Activated effector memory CD4-positive, alpha-beta T cell treated with Interleukin-2 at 50 U/mL for 16 hours (primary cell): ENCODE measurements at places on chromosomes 7 and 10.

GRCh38 chr10:8910314-8910713 is 855.8 kb downstream of the GATA3 start:
- DNase-seq = no peak

DNA sequence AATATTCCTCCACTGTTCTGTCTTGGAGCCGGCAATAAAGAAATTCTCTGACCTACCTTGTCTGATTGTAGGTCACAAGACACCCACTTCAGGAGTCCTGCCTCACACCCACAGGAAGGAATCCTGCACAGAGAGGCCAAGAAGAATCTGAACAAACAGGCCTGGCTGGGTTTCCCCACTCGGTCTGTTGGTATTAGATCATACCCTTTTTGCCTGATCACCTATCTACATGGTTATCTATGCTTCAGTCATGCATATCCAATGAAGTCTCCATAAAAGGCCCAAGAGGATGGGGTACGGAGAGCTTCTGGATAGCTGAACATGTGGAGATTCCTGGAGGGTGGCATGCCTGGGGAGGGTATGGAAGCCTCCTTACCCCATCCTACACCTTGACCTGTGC is 12.3 kb downstream of the OGDH start:
- no peak for DNase-seq

DNA sequence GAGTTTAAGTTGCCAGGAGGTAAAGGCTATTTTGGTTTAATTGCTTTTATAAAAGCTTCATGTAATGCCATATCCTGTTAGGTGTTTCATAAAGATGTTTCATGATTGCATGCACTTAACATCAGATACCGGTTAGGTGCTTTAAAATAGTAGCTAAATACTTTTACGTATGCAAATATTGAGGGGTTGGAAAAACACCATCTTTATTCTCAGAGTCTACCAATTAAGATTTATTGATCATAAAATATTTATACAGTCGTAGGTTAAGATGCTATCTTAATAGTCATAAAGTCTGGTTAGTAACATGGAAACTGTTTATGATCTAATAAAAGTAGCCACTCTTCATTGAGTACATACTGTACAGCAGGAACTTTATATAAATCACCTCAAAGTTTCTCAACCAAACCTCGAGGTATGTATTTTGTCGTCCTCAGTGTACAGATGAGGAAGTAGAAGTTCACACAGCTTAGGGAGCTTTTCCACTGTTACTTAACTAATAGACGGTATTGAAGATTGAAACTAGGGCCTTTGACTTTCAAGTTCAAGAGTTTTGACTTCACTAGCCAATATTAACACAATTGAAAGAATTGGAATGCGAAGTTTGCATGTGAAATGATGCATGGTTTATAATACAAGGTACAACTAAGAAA is 897.1 kb downstream of the GATA3 start:
- no peak for DNase-seq

- DNase-seq = no peak
Measured at GRCh38 chr10:48805411-48805810, 120.7 kb downstream of the WDFY4 start.

DNA sequence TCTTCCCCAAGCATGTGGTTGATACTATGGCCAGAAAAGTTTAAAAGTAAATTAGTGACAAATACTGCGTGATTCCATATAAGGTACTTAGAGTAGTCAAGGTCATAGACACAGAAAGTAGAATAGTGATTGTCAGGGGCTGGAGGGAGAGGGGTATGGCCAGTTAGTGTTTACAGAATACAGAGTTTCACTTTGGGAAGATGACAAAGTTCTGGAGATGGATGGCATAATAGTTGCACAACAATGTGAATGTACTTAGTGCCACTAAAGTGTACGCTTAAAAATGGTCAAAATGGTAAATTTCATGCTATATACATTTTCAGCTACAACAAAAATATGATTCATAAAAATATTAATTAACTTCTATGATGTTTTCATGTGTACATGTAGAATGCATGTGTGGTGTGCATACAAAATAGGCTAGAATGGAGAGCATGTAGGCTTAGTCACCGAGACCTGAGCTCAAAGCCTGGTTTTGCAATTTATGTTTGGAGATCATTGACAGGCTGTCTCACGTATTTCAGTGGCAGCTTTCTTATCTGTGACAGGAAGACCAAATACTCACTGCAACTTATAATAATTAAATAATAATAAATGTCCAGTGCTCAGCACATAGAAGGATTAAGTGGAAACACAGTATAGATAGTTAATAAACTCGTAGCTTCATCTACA is 625.6 kb downstream of the SUGCT start:
- no peak for DNase-seq

DNA sequence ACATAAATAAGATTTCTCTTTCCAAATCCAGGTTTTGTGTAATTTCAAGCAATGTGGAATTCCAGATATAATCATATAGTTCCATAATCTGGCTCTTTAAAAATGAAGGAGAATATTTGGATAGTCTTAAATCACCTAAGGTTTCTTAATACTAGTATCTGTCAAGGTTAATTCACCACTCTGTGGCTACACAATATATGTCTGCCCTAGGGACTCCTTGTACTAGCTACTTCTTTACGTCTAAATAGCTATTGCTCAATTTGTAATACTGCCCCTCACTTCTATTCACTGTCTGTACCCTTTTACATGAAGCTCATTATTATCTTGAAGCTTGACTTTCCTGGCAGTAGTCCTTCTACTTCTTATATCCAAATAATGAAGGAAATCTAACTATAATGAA is 47.2 kb downstream of the CACNA2D1 start:
- no peak for DNase-seq

DNA sequence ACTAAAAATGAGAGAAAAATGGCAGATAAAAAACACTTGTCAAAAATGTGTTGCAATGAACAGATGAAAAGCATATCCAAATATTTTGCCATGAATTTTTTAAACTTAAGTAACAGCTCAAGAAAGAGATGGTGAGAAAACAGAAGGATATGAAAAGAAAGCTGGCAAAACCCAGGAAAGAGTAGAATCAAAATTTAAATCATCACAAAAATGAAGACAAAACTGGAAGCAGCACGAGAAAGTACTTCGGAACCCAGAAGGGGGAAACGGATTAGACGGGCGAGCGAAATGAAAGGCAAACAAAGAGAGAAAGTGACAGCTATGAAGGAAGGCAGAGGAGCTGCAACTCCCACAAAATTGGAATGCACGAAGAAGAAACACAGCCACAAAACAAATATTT is 60.2 kb downstream of the KCNH2 start:
- DNase-seq = no peak

GRCh38 chr10:120990831-120991230 is 139.7 kb downstream of the WDR11 start:
- DNase-seq = no peak

DNA sequence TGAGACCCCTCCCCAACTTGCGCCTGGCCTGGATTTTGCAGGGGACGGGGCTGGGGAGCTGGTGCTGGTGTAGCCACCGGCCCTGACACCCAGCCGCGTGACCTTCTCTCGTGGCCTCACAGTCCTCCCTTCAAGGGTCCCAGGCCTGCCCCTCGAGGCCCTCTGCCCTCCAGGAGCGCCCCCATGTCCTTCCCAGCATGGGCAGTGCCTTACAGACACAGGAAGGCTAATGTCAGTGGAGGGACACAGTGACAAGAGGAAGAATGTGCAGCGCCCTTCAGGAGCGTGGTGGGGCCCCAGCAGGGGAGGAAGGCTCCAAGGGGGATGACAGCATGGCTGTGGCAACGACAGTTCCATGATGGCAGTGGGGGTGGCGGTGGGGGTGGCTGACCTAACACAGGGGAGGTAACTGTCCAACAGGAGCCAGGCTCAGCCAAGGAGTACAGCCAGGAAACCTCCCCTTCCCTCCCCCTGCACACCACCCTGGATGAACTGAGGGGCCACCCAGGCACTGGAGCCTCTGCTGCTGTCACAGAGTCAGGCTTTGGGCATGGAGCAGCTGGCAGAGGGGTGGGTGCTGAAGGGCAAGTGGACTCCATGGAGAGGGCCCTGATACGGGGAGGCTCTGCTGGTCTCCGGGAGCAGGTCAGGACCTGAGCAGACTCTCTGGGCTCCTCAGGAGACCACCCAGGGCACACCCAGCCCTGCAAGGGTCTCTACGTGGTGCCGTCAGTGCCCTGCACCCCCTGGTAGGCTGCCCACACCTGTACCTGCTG is 76.0 kb upstream of the RET start:
- no peak for DNase-seq

- no peak for DNase-seq
Measured at GRCh38 chr10:110747609-110748464, 103.7 kb downstream of the RBM20 start.

DNA sequence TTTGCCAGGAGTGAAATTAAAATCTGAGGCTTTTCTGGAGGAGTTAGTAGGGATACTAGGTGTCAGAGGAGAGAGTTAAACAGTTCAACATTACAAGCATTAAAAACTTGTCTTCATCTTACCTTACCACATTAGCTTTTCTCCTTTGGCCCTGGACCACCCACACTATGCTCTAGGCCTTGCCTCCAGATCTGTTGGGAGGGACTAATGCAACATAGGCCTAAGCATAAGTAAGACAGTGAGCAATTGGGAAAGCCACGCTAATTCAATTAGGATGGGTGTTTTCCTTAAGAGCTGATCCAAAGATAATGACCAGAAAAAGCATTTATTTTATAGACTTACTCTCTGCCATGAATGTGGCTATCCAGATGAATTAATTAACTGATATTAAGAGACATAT is 158.9 kb downstream of the ELMO1 start:
- DNase-seq = no peak

DNA sequence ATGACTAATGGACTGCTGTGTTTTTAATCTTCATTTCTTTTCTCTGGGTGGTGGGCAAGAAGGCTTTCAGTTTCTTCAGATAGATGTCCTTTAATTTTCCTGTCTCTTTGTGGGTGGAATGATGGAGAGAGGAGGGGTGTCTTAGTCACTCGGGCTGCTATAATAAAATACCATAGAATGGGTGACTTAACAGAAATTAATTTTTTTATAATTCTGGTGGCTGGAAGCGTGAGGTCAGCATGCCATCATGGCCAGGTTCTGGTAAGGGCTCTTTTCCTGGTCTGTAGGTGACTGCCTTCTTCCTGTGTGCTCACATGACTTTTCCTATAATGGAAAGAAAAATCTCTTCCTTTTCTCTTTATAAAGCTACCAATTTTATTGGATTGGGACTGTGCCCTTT is 6.3 kb downstream of the RSBN1L start:
- no peak for DNase-seq

DNA sequence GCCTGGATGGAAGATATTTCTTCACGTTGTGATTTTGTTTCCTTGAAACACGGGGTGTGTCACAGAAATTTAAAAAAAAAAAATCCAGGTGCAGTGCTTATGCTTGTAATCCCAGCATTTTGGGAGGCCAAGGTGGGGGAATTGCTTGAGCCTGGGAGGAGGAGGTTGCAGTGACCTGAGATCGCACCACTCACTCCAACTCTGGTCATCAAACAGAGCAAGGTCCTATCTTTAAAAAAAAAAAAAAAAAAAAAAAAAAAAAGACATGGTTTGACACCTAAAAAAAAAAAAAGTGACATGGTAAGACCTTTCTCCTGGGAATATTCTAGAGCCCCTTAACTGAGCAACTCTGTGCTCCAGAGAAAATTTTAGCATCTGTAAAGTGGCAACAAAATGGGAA is 9.0 kb upstream of the LRRC4 start:
- DNase-seq = no peak

DNA sequence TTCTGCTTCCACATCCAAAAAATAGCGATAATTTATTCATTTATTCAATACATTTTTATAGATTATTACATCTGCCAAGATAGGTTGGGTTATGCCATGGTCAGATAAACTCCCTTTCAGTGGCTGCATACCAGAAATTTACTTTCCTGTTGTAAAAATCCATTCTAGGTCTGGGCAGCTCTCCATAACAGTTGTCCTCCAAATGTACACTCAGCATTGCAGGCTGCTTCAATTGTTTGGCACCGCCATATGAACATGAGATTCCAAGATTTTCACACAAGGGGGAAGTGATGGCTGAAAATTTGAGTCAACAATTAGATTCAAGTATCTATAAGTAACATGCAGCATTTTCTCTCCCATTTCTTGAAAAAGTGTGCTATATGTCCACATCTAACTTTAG is 568.7 kb downstream of the ETV1 start:
- DNase-seq = no peak

- no peak for DNase-seq
Measured at GRCh38 chr10:70942725-70943124, 54.4 kb upstream of the PCBD1 start.

GRCh38 chr10:47264797-47265281 is 35.2 kb upstream of the GDF10 start:
- DNase-seq = peak; percentile 32

- no peak for DNase-seq
Measured at GRCh38 chr10:131490991-131491594, 179.6 kb upstream of the TCERG1L start.

DNA sequence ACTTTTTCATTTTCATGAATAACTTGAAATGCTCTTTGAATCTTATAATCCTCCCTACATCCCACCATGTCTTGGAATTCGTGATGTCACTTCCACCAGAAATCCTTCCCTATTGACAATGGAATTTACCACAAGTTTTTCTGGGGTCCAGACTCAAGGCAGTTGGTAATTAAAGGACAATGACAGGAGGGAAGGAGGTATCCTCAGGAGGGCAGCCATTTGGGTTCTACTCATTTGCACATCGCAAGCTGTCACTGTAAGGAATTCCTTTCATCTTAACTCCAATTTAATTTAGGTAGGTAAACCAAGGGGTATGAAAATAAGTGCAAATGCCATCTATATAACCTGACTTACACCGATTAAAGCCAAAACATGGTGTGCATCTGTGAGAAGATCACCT is 21.9 kb downstream of the LRRC17 start:
- no peak for DNase-seq

DNA sequence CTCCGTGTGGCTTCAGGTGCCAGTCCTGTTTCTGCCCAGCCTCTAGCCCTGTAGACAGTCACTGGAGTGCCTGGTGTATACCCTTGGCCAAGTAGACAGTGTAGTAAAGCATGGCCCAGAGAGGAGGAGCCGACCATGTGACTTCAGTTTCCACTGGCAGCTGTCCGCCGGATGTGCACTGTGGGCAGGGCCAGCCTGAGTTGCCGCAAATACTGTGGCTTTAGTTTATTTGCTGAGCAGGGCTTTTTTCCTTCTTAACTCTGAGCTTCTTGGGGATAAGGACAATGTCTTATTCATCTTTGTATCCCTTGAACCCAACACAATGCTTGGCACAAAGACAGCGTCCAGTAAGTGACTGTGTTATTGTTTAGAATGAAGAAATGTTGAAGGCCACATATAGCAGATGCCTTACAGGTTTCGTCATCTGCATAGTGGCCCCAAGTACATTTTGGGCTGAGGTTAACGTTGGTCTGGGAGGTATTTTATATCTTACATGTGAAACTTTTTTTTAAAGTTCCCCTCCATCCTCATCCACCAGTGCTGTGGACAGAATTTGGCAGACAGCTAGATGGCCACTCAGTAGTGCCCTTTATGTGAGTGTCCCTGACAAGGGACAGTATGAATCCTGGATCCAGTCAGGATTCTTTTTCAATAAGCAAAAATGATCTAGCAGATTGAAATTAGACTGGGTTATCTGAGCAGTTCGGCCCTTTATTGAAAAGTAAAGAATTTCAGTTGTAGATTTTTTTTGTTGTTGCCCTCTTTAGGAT is 40.6 kb downstream of the CYP17A1 start:
- DNase-seq = peak; percentile 23

GRCh38 chr7:18509481-18509880 is 13.9 kb downstream of the HDAC9 start:
- no peak for DNase-seq
